Islet precursor cell (in vitro differentiated cells): ENCODE measurements at places on chromosomes 1 and 21.
A peak's percentile ranks its signal among the peaks of the same experiment; 100 is the strongest.

DNA sequence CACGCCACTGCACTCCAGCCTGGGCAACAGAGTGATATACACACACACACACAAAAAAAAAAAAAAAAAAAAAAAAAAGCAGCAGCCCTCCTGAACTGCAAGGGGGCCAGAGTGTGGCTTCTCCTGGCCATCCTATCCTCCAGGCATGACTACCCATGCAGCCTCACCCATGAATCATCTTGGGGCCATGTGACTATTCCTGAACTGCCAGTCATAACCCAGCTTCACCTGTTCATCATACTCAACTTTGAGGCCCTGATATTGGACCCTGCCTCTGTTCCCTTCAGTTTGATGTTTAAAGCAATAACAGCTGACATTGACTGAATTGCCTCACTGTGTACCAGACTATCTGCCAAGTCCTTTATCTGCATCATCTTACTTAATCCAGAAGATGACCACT is 2.8 kb upstream of the HPCAL4 start:
- peak; percentile 12 for DNase-seq

GRCh38 chr21:44774972-44775371 is 26.6 kb downstream of the UBE2G2 start:
- DNase-seq, result peak; percentile 14

GRCh38 chr1:165431079-165431478 is 13.8 kb downstream of the RXRG start:
- no peak for DNase-seq

- DNase-seq, result no peak
Measured at GRCh38 chr1:233375653-233376052, 48.1 kb downstream of the MAP3K21 start.

GRCh38 chr1:15364740-15365139 is 44.9 kb upstream of the EFHD2 start:
- no peak for DNase-seq

DNA sequence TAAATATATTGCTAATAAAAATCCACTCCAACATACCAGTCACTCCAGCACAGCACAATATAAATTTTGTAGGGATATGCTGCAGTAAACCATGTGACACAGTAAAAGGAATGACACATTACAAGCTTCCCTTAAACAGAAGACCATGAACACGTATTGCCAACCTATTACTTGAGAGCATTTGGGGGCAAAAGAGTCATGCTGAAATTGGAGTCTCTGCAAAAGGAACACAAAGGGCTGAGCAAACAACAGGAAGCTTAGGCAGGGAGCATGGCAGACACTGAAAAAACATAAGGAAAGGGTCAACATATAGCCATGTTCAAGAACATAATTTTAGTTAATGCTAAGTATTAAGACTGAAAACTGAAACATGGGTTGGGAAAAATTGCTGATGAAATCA is 214.5 kb downstream of the SMYD3 start:
- DNase-seq, result no peak

- peak; percentile 56 for DNase-seq
Measured at GRCh38 chr21:39663066-39663465, 50.3 kb downstream of the B3GALT5 start.

DNA sequence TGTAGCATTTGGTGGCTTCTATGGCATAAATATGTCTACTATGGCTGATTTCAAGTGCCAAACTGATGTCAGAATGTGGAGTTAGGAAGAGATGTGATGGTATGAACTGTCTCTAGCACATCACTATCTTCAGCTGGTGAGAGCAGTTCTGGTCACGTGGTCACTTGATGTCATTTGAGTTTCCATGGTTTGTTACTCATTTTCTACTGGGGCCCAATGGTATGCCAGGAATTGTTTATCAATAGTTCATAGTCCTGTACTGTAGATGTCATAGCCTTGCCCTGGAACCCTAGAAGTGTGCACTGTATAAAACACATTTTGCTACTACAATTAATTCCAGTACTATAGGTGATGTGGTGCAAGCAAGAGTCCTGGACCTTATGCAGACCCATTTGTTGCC is 153.7 kb downstream of the PDE4B start:
- no peak for DNase-seq

DNA sequence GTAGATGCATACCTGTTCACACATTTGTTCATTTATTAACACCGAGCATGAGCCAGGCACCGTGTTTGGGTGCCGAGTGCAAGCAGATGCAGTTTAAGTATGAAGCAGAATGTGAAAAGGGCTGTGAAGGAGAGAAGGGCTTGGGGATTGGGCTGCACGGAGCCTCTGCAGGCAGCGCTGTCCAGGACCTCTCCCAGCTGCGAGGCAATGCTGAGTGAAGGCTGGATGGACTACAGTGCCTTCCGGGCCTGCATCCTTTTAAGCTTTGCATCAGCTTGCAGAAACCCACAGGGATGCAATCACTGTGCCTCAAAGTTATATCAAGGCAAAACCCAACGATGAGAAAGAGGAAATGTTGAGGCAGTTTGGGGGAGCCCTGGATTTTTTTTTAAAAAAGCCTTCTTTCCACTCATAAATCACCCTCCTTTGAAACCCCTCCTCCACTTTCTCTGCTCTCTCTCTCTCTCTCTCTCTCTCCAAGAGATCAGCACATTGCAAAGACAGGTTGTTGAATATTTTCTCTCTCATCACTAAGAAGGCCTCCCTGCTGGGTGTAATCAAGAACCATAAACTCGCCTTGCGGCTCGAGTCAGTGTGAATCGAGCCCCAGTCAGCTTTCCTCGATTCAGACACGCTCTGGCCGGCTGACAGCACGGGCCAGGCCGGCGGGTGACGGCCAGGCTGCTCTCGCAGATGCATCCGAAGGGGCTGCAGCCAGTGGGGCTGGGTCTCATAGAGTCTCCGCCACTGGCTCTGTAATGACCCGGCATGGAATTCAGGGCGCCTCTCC is 89.2 kb upstream of the POU3F1 start:
- no peak for DNase-seq

- DNase-seq, result peak; percentile 44
Measured at GRCh38 chr1:161161652-161162051, 2.4 kb downstream of the USP21 start.

- DNase-seq, result no peak
Measured at GRCh38 chr1:100400404-100400803, 48.1 kb downstream of the CDC14A start.

GRCh38 chr1:54871275-54872035 is 15.5 kb downstream of the DHCR24 start:
- DNase-seq, result peak; percentile 46

- DNase-seq, result no peak
Measured at GRCh38 chr1:117852853-117853553, 76.4 kb downstream of the GDAP2 start.

DNA sequence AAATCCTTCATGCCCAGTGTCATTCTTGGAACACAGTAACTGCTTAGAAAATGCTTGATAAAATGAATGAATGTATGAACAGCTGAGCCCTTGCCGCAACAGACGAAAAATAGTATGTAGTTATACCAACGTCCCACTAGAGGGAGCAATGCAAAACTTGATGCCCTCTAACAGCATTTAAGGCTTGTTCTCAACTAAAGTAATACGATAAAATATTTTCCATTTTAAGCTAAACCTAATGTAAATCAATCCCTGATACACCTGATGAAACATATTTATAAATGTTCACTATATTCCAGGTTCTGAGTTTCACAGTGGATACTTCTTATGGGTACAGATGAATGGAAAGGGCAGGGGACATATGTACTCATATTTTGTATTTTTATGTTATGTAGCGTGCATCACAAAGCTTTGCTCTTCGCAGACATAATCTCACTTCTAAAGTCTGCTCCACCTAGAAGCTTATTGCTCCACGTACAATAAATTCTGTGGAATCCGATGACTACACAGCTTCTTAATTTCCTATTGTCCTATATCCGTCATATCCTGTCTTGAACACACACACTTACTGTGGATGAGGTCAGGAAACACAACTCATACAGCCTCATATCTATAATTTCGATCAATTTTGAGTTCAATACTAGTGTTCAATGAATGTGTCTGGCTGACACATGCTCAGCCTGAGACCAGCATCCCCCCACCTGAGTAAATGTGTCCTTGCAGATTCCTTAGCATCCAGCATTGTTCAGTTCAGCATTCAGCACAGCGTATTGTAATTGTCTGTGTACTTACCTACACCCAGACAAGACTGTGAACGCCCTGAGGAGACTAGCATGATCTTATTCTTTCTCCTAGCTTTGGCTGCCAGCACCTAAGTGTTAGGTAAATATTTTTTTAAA is 4.4 kb upstream of the UTP25 start:
- no peak for DNase-seq

GRCh38 chr1:47584249-47584648 is 146.4 kb downstream of the FOXD2 start:
- DNase-seq, result peak; percentile 33

DNA sequence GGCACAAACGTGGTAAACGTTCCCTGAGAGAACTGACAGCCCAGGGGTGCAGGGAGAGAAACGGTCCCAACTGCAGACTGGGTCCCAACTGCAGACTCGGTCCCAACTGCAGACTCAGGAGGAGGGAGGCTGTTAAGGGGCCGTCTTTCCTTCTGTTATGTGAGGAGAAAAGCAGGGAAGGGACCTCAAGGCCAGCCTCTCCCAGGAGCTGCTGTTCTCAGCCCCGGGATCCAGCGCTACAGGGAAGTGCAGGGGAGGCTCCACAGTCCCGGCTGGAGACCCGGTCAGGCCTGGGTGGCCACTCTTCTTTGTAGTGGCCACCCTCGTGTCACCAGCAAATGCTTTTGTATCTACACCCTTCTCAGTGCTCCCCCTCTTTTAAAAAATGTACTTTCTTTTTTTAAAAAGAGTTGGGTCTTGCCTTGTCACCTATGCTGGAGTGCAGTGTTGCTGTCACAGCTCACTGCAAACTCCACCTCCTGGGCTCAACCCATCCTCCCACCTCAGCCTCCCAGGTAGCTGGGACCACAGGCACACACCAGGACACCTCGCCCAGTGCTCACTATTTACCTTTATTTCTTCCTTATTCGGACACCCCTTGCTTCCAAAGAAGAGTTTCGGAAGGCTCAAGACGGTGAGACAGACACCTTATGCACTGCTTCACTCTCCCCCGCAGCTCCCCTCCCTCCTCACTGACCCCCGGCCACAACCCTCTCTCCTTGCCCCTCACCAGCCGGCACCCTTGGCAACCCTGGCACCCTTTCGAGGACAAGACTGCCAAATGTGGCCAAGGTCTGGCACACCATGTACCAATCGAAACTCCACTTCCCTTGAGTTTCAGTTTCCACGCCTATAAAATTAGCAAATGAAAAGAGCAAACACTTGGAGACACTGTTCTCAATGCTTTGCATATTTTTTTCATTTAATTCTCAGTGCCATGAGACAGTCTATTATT is 21.8 kb downstream of the CAPN2 start:
- no peak for DNase-seq

DNA sequence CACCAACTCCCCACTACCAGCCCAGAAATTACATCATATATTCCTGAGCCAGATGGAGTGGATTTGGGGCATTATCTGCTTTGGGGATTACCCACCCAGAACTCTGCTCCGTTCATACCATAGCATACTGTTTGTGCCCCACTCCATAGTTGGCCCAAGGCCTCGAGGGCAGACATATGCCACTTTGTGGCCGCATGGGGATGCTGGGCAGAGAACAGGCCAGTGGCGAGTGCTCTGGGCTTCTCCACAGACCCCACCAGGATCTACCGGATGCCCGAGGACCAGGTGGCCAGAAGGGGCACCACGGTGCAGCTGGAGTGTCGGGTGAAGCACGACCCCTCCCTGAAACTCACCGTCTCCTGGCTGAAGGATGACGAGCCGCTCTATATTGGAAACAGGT is 68.0 kb upstream of the CNTN2 start:
- DNase-seq, result no peak

GRCh38 chr1:54557671-54558355 is 9.8 kb downstream of the ACOT11 start:
- DNase-seq, result no peak

DNA sequence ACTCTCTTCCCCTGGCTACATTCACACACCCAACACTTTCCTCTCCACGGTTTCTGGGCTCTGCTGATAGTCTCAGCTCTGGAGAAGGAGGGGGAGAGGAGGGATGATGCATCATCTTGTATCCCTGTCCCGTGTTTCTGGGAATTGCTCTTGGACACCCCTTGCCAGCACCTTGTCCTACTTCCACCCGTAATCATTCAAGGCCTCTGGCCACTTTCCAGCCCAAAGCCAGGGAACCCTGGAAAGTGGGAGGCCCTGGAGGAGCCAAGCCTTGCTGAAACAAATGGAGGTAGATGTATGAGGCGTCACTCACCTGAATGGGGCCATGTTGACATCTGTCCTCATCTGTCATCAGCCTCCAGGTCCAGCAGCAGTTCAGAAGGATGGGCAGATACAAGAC is 4.4 kb downstream of the PLEKHO1 start:
- no peak for DNase-seq

GRCh38 chr1:45891087-45891486 is 87.7 kb downstream of the MAST2 start:
- DNase-seq, result no peak

- no peak for DNase-seq
Measured at GRCh38 chr1:107326824-107327445, 186.1 kb downstream of the NTNG1 start.
